ENCODE measurements at places on chromosomes 12 and 14.
A peak's percentile ranks its signal among the peaks of the same experiment; 100 is the strongest.

DNA sequence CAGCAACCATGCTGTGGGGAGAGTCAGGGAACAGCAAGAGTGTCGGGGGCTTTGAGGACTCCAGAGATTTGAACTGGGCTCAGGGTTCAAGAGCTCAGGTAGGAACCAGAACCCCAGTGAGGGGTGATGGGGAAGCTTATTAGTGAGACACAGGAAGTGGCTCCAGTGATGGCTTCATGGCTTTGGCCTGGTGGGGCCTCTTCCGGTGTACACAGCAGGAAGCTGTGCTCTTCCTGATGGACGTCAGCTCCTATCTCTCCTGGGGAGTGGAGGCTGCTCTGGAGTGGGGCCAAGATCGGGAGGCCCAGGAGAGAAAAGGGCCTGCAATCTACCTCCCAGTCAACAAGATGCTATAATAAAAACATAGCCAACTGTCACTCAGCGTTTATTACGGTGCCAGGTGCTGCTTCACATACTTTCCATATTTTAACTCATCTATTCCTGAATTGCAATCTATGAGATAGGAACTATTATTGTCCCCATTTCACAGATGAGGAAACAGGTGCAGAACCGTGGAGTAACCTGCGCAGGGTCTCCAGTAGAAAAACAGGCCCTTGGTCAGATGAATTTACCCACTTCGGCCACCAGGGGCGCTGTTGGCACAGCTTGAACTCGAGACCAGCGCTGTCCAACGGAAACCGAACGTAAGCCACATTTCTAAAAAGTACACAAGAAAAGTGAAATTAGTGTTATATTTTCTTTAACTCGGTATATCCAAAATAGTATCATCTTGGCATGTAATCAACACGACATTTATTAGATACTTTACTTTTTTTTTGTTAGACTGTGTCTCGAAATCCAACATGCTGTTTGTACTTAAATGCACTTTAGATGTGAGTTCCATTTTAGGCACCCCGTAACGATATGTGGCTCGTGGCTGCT lies 63.6 kb upstream of the DLK1 start:
- peak; percentile 52 for DNase-seq

GRCh38 chr12:46269429-46270241 lies 792 bp upstream of the SLC38A1 start:
- DNase-seq: no peak

GRCh38 chr12:109627633-109628032 lies 54.0 kb downstream of the MVK start:
- DNase-seq: no peak

- DNase-seq: no peak
These were observed 2.8 kb downstream of the RAPGEF3 start for GRCh38 chr12:47755655-47756562.

- no peak for DNase-seq
These were observed 922.7 kb downstream of the VRK1 start for GRCh38 chr14:97719931-97720330.

DNA sequence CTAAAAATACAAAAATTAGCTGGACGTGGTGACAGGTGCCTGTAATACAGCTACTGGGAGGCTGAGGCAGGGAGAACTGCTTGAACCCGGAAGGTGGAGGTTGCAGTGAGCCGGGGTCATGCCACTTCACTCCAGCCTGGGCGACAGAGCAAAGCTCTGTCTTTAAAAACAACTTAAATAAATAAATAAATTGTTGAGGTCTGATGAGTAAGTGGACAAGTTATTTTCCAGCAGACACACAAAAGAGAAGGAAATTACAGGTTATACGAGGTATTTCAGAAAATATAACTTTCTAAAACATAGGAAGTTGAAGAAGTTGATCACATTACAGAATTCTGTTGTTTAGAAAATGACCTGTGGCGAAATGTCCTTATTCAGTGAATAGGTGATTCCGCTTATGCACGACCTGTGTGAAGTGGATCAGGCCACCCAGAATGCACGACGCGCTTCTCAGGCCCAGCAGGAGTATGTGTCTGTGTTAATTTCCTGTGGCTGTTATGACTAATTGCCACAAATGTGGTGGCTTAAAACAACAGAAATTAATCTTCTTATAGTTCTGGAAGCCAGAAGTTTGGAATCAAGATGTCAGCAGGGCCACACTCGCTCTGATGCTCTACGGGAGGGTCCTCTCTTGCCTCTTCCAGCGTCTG lies 38.1 kb downstream of the P2RX7 start:
- peak; percentile 24 for DNase-seq

DNA sequence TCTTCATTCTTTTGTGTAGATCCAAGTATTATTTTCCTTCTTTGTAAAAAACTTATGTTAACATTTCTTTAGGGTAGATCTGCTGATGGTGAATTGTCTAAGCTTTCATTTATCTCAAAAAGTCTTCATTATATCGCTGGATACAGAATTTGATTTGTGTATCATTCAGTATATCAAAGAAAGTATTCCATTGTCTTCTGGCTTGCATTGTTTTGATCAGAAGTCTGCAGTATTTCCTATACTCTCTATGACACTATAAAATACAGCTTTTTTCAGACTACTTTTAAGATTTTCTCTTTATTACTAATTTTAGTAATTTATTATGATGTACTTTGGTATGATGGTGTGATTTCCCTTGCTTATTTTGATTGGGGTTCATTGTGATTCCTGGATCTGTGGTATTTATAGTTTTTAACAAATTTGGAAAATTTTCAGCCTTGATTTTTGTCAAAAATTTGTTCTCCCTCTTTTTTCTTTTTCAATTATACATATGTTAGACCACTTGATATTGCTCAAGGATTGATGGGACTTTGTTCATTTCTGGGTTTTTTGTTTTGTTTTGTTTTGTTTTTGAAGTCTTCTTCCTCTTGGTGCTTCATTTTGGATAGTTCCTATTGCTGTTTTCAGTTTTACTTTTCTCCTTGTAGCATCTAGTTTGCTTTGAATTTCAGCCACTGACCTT lies 176.5 kb downstream of the ZFP36L1 start:
- no peak for DNase-seq

GRCh38 chr12:92133171-92133570 lies 12.5 kb downstream of the BTG1 start:
- no peak for DNase-seq

GRCh38 chr14:86954623-86955022 lies 1038.4 kb downstream of the GALC start:
- DNase-seq: no peak

- DNase-seq: no peak
These were observed 14.1 kb downstream of the AKT1 start for GRCh38 chr14:104781271-104782077.

DNA sequence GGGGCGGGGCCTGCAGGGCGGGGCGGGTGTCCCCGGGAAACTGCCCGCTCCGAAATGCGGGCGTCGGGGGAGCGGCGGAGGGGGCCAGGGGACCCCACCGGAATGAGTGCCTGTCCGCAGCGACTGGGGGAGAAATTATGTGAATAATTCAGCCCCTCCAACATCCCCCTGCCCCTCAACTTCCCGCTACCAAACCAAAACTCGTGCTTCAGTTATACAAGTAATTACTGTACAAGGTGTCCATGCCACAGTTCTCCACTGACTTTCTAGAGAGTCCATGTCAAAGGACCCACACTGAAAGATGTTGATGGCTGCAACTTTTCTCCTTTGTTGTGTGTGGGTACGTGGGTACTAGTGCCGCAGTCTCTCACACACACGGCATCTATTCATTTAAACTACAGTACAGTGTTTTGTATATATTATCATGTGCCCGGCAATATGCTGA lies 414 bp upstream of the CDK17 start:
- DNase-seq: peak; percentile 19

DNA sequence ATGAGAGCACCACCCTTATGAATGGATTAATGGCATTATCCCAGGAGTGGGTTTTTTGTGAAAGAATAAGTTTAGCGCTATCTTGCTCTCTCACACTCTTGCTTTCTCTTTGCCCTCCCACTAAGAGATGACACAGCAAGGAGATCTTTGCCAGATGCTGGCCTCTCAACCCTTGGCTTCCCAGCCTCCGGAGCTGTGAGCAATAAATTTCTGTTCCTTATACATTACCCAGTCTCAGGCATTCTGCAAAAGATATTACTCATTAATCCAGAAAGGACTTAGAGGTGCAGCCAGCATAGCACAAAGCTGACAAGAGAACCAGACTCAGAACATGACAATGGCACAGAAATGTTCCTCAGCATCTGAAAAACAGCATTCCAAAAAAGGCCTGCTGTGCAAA lies 190.6 kb downstream of the ITPR2 start:
- DNase-seq: peak; percentile 65

DNA sequence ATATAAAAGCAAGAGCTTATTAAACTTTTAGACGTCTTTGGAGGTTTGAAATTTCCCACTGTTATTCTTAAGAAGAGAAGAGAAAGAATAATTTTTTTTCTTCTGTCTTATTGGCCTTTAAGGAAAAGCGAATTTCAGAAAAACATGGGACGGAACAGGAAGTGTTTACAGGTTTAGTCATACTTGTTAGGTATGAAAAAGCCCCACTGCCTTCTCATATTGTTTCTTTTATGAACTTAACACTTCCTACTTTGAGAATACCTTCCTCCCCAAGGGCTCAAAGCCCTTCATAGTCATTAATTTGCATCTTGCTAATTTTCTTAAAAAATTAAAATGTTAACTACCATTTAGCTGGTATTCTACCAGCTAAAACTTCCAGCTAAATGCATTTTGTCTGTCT lies 82.0 kb downstream of the ETV6 start:
- DNase-seq: peak; percentile 57

DNA sequence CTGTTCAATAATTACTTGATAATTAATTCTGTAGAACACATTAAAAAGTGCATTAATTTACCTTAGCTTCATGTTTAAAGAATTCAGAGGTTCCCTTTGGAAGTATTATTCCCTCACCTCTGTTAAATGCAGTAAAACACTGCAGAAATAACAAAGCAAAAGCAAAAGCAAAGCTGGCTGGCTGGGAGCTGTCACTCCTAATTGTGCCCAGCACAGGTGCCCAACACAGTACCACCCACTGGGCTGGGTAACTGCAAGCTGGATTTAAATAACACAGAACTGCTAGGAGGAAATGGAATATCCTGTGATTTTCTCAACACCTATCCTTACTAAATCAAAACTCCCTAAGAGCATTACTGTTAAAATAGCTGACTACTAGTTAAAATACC lies 72.6 kb downstream of the SLC2A13 start:
- DNase-seq: no peak

GRCh38 chr12:96368687-96369086 lies 31.6 kb downstream of the CDK17 start:
- no peak for DNase-seq

- no peak for DNase-seq
These were observed 149.2 kb downstream of the ZFP36L1 start for GRCh38 chr14:68643673-68644072.

GRCh38 chr14:95307402-95308041 lies 12.2 kb downstream of the CLMN start:
- no peak for DNase-seq

DNA sequence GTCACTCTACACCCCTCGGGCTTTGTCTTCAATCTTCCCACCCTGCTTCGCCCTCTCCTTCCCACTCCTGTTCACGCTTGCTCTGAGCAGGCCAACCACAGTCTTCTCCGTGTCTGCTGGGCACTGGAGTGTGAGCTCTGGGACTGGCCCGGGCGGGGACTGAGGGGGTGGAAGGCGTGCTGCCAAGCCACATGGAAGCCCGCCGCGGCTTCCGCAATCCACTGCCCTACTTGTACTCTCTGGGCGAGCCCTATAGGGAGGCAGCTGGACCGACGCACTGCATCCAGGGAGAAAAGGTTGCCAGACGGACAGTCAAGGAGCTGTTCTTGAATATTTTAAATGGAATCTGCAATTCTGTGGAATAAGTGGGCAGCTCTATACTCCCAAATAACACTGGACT lies 24.8 kb downstream of the GOLGA3 start:
- DNase-seq: no peak

Measured in fibroblast of upper back skin (primary cell).